ENCODE measurements at places on chromosomes 5 and 9.

DNA sequence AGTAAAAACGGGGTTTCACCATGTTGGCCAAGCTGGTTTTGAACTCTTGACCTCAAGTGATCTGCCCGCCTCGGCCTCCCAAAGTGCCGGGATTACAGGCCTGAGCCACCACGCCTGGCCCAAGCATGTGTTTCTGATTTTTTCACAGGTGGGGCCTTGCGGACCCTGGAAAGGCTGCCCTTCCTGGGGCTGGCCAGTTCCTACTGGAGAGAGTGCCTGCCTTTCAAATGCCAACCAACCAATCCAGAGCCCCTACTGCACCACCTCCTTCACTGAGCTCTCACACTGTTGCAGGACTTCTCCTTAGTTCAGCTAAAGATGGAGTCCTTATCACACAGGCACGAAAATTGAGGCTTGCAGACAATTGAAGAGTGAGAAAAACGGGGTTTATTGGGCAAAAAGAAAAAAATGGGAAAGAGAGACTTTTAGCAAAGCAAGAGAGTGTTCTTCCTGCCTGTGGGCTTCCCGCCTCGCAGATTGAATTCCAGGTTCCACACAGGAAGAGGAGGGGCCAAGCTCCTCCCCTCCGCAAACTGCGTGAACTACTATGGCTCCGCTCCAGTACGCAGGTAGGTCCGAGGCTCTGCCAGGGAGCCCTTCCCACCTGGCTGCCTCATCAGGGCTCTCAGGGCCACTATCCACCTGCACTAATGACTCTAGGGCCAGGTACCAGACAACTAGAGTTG is 8.3 kb upstream of the CMBL start:
- DNase-seq: no peak

- no peak for DNase-seq
Measured at GRCh38 chr9:69463497-69464068, 138.6 kb downstream of the ENTREP1 start.

DNA sequence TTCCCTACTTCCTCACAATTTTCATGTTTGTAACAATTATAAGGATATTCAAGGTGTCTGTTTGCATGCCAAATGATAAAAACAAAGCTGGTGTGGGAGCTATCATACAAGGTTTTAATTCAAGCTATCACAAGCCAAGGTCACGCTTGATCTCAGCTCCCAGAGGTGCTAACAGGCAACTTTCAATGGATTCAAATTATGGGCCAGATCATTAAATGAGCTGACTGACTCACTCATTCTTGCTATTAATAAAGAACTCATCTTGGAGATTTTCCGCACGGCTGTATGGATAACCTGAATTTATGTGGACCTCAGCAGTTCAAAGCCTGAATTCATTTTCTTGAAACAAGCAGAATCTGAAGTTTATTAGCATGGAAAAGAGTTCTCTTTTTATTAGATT is 267.3 kb upstream of the CDH6 start:
- DNase-seq: no peak

DNA sequence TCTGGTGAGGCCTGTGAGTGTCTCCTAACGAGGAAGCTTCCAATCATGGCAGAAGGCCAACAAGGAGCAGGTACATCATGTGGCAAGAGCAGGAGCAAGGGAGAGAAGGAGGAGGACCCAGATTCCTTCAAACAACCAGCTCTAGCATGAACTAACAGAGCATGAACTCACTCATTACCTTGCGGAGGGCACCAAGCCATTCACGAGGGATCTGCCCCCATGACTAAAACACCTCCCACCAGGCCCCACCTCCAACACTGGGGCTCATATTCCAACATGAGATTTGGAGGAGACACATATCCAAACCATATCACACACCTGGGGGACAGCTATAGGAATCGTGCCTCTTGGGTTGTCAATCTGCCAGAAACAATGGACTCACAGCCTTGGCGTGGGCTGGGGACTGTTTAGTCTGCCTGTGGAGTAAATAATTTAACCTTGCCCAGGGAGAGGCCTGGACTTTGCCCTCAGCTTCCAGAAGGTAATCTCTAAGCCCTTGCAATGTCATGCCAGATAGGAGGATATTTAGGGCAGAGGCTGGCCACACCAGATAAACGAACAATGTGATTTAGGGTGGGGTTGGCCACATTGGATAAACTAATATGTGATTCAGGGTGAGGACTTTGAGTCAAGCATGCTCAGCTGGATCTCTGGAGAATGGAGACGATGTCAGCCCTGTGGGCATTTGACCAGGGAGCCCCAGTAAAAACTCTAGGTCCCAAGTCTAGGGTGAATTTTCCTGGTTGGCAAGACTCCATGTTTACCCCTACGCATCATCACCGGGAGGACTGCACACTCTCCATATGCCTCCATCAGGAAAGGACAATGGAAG is 13.6 kb upstream of the VDAC1 start:
- peak; percentile 39 for DNase-seq

DNA sequence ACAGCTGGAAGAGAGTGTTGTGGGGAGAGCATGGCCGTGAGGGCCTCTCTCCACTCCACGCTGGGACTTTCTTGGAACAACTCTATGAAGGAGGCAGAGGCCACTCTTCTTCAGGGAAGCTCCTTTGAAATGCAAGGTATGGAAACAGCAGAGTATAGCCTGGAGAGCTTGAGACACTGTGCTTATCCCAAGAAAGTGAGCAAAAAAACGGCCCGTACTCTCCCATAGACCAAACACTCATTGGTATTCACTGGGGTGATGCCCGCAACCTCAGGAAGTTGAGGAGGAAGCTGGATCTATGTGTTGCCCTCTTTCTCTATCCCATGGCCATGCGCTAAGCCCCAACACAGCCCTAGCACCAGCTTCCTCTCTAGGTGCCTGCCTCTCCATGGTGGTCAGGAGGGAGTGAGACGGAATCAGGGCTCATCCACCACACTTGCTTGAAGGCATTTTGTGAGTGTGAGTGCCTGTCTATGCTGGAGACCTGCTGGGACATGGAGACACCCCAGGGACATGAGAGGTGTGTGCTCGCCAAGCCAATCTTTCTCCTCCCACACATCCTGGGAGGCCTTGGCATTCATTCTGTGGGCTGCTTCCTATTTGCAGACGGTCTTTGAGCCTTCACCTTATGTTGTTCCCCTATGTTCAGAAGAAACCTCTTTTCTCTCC is 616.6 kb downstream of the IRX1 start:
- DNase-seq: no peak

GRCh38 chr5:134314443-134314842 is 52.5 kb downstream of the CDKL3 start:
- no peak for DNase-seq

GRCh38 chr5:14595891-14596290 is 14.3 kb downstream of the OTULINL start:
- DNase-seq: no peak

GRCh38 chr5:1936413-1936812 is 53.7 kb upstream of the IRX4 start:
- DNase-seq: no peak

- no peak for DNase-seq
Measured at GRCh38 chr5:35679357-35679756, 61.7 kb downstream of the SPEF2 start.

- DNase-seq: peak; percentile 94
Measured at GRCh38 chr9:98222885-98223691, 30.7 kb upstream of the CORO2A start.

GRCh38 chr5:159430361-159431012 is 100.2 kb upstream of the IL12B start:
- peak; percentile 37 for DNase-seq
